ENCODE measurements at places on chromosomes 16 and 17. TPM values are rescaled to one million over a fixed set of nuclear protein-coding genes. Genes with fewer than 3 reads are reported as not detected.
A peak's percentile ranks its signal among the peaks of the same experiment; 100 is the strongest.

DNA sequence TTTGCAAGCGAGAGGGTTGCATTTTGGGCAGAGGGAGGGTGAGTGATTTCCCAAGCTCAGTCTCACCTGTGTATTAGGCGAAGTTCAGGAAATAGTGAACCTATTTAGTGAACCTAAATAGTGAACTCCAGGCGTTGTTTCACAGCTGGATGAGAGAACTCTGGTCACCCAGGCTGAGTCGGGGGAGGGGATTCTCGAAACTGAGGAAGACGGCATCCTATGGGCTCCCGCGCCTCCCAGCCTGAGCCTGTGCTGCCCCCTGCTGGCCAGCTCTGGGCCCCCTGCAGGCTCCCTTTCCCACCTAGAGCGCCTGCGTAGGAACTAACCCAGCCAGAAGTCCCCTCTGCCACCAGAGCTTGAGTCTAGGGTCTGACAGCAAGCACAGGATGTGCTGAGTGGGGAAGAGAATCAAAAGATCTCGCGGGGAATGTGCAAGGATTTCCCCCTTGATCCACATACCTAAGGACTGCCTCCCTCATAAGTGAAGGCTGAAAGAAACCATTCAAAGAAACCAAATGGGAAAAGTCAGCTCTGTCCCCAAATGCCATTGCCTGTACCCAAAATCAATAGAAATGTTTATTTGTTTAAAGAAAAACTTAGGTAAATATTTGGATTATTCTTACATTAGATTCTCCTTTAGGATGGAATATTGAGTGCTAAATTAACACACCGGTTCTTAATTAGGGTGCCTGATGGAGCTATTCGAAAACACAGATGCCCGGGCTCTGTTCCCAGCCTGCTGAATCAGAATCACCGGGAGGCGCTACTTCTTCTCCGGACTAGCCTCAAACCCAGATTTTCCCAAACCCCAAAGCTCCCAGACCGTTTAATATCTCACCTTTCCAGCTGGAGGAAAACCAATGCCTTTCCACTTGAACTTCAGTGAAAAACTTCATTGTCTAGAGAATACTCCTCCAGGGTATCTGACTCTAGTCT lies 14.8 kb upstream of the MARVELD3 start:
- peaks cover 7% of the 10 kb centered on the region for H3K4me1 ChIP-seq
- no peak overlapping the region for H3K4me3 ChIP-seq
- no peaks in the 10 kb centered on the region for H3K36me3 ChIP-seq
- peak; percentile 78 for DNase-seq
- no peak overlapping the region for H3K27ac ChIP-seq
- no peaks in the 10 kb centered on the region for H3K27me3 ChIP-seq

GRCh38 chr17:50926523-50926922 lies 60.4 kb upstream of the TOB1 start:
- no peak overlapping the region for H3K27ac ChIP-seq
- peaks cover 52% of the 10 kb centered on the region for H3K4me1 ChIP-seq
- no peaks in the 10 kb centered on the region for H3K27me3 ChIP-seq
- H3K4me3 ChIP-seq: no peak overlapping the region

GRCh38 chr16:71230122-71230845 lies at the start of gene HYDIN:
Gene HYDIN, minus strand, starts transcription at chr16:71230722. Its CDS starts 43,827 bp downstream, at chr16:71186895.
- no peaks in the 10 kb centered on the region for H3K36me3 ChIP-seq
- no peak within 1 kb of the TSS for H3K4me3 ChIP-seq
- H3K27ac ChIP-seq: no peak within 1 kb of the TSS
- peaks cover 10% of the 10 kb centered on the region for H3K27me3 ChIP-seq

- peaks cover 19% of the 10 kb centered on the region for H3K4me1 ChIP-seq
- no peak overlapping the region for H3K4me3 ChIP-seq
- H3K27ac ChIP-seq: no peak overlapping the region
Observed at GRCh38 chr16:17362183-17362582, 108.6 kb downstream of the XYLT1 start.

- peaks cover 10% of the 10 kb centered on the region for H3K4me1 ChIP-seq
- no peak overlapping the region for H3K27ac ChIP-seq
- H3K4me3 ChIP-seq: peak overlapping the region; percentile 50
- no peak for DNase-seq
- no peaks in the 10 kb centered on the region for H3K27me3 ChIP-seq
Observed at GRCh38 chr16:3938471-3938842, 57.9 kb upstream of the CREBBP start.

- H3K36me3 ChIP-seq: no peaks in the 10 kb centered on the region
- H3K27me3 ChIP-seq: no peaks in the 10 kb centered on the region
- H3K27ac ChIP-seq: no peak overlapping the region
- no peaks in the 10 kb centered on the region for H3K4me1 ChIP-seq
- DNase-seq: no peak
Observed at GRCh38 chr17:11642655-11643054, 44.4 kb downstream of the DNAH9 start.

- H3K4me3 ChIP-seq: no peak overlapping the region
- H3K27me3 ChIP-seq: no peaks in the 10 kb centered on the region
- H3K4me1 ChIP-seq: no peaks in the 10 kb centered on the region
- no peak overlapping the region for H3K27ac ChIP-seq
- no peaks in the 10 kb centered on the region for H3K36me3 ChIP-seq
- DNase-seq: no peak
Observed at GRCh38 chr17:33385713-33386112, 92.6 kb upstream of the ASIC2 start.

GRCh38 chr17:27544350-27545131 lies 86.4 kb upstream of the LGALS9 start:
- no peak overlapping the region for H3K4me3 ChIP-seq
- DNase-seq: no peak

GRCh38 chr17:14762736-14763479 lies 462.0 kb downstream of the HS3ST3B1 start:
- no peaks in the 10 kb centered on the region for H3K27me3 ChIP-seq
- no peak overlapping the region for H3K4me3 ChIP-seq
- no peaks in the 10 kb centered on the region for H3K4me1 ChIP-seq

GRCh38 chr16:50272111-50272571 lies 5.8 kb downstream of the ADCY7 start:
- no peaks in the 10 kb centered on the region for H3K27me3 ChIP-seq
- H3K27ac ChIP-seq: no peak overlapping the region
- peaks cover 5% of the 10 kb centered on the region for H3K4me1 ChIP-seq
- DNase-seq: peak; percentile 6
- no peaks in the 10 kb centered on the region for H3K36me3 ChIP-seq

The HBA1 gene
- polyA plus RNA-seq: 5.7 TPM

The TPSD1 gene
- 6.4 TPM for polyA plus RNA-seq

The CACNG5 gene
- polyA plus RNA-seq: not detected

The TM4SF5 gene
- polyA plus RNA-seq: 9.1 TPM
